ENCODE measurements at places on chromosomes 2 and 18.

- DNase-seq = no peak
Observed at GRCh38 chr2:140641163-140641562, 1489.7 kb downstream of the LRP1B start.

- no peak for DNase-seq
Observed at GRCh38 chr18:50757358-50757757, 62.5 kb downstream of the MRO start.

DNA sequence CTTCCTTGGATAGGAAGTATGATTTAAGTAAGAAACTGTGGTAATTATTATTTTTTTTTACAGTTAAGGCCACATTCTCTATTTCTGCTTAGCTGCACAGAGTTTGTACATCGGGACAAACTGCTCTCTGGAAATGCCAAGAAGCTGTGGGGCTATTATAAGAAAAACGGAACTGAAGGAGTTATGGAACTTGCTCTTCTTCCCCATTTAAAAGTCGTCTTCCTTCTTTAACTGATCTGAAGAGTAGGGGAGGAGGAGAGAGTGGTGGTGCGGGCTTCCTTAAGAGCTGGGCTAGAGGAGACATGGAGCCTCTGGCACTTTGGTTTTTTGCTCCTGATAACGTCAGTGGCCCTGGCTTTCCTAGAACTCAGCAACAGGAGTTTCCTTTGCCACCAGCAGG lies 54.4 kb downstream of the RAB31 start:
- DNase-seq = no peak

GRCh38 chr2:31014516-31014915 lies 123.7 kb downstream of the GALNT14 start:
- DNase-seq = no peak

- DNase-seq = no peak
Observed at GRCh38 chr2:221569425-221569845, 2.7 kb downstream of the EPHA4 start.

DNA sequence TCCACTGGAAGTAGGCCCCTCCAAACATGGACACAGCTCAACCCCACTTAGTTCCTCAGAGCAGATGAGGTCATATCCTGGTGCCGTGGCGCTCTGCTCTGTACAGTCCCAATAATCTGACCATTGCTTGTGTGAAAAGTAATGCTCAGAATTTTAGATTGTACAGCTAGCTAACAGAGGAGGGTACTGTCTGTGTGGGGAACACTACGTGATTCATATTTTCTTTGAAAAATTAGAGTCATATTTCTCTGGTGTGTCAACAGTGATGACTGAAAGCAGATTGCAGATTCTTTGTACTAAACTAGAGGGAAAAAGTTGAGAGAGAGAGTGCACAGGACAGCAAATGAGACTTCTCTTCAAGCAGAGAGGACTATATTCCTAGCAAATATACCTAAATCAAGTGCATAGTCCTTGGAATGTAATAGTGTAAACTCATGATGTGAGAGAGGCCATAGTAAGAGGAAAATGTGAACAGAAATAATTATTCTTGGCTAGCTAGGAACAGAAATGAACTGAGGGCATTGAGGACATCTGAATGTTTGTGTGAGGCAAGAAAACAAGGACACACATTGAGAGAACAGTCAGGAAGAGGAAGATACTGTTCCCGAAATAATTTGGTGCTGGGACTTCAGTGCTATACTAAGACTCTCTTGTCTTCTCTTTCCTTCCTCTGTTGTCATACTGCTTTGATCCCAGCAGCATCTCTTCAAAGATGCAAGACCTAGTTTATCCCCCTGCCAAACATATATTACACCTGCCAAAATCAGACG lies 157.0 kb upstream of the RND3 start:
- no peak for DNase-seq

GRCh38 chr2:58553522-58553921 lies 312.4 kb upstream of the FANCL start:
- DNase-seq = no peak

DNA sequence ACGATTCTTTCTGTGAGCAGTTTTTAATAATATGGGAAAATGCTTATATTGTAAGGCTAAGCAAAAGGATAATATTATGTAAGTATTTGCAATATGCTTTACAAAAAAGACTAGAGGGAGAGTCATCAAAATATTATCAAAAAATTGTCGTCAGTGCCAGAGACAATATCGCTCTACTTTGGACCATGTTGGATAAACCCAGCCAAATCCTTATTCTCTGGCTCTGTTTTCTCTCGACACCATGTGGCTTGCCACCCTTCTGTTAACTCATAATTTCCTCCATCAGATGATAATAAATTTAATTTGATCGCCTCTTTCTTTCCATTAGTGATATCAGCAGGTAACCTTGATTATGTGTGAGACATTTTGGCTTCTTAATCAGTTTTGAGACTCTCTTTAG lies 129.9 kb downstream of the CDC42EP3 start:
- DNase-seq = no peak

Data from Caki2 (cell line).